Stimulated activated CD8-positive, alpha-beta memory T cell treated with anti-CD3 and anti-CD28 coated beads, Interleukin-4, amount 100 ng/mL, for 1 hour (primary cell): ENCODE measurements at places on chromosomes 2 and 18.

DNA sequence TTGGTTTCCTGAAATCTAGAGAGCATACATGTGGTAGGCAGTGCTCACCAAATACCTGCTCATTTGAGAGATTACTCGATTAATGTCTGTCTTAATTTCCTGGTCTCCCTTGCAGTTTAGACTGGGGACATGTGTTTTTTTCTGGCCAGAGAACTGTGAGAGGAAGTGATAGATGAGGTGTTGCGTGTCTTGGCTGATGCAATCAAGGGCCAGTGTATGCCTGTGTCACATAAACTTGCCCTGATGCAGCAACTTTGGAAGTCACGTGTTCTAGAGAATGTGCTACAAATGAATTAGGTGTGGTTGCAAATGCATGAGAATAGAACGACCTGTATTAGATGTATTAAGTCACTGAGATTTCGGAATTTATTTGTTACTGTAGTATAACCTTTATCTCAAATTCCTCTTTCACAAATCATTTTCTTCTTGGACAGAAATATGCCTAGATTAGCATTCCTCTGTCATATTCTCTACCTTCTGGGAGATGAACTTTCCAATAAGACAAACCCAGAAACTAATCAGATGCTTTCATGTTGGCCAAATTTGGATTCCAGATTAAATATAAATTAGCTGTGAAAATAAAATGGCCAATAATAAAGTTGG is 9.9 kb upstream of the IL1A start:
- DNase-seq, result no peak

DNA sequence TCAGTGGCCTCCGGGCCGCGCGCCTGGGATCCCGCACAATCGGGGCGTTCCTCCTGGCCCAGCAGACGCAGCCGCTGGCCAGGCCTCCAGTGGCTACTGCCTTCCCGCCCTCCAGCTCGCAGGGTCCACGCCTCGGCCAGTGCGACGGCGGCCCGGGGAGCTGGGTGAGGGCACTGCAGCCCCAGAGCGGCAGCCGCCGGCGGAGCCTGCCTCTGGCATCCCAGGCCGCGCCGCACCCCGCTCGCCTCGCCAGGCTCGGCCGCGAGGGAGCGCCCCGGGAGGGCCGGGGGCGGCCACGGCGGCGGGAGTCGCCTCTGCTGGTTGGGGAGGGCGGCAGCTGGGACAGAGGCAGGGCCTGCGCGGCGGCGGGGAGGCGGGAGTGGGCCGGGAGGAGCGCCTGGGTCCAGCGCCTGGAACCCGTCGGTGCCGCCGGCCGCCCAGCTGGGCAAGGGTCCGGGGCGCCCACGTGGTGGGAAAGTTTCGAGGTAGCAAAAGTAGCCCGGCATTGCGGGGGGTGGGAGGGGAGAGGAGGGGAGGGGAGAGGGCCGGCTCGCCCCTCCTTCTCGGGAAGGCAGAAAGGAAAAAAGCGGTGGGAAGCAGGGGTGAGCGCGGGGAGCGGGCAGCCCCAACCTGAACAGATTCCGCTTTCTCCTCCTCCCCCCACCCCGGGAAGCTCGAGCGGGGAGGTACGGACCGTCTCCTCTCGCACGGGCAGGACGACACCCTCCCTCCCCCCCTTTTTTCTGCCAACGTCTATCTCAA is 1.5 kb upstream of the INHBB start:
- no peak for DNase-seq

GRCh38 chr2:38557217-38557616 is 45.5 kb downstream of the HNRNPLL start:
- DNase-seq, result no peak

- DNase-seq, result no peak
These were observed 243.8 kb downstream of the TSN start for GRCh38 chr2:121999264-121999663.

DNA sequence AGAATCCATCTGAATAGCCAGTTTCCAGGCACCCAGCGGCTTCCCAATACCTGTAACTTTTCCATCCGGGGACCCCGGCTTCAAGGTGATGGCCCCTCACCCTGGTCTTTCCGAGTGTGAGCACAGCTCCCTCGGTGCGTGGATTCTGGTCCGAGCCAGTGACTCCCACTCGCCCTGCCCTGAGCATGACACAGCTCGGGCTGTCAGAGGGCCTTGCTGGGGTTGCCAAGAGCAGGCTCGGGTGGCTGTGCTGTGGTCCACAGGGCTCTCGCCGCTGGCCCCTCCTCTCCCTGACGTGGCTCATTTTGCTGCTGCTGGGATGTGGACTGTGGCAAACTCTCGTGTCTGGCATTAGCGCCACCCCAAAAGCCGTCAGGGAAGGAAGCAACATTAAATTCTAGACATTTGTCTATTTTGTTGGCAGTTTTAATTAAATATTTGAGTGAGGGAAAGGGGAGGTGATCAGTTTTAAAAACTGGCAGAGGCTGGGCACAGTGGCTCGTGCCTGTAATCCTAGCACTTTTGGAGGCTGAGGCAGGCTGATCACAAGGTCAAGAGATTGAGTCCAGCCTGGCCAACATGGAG is 5.6 kb upstream of the ESPNL start:
- no peak for DNase-seq

GRCh38 chr2:118861242-118861641 is 13.8 kb upstream of the EN1 start:
- DNase-seq, result no peak

DNA sequence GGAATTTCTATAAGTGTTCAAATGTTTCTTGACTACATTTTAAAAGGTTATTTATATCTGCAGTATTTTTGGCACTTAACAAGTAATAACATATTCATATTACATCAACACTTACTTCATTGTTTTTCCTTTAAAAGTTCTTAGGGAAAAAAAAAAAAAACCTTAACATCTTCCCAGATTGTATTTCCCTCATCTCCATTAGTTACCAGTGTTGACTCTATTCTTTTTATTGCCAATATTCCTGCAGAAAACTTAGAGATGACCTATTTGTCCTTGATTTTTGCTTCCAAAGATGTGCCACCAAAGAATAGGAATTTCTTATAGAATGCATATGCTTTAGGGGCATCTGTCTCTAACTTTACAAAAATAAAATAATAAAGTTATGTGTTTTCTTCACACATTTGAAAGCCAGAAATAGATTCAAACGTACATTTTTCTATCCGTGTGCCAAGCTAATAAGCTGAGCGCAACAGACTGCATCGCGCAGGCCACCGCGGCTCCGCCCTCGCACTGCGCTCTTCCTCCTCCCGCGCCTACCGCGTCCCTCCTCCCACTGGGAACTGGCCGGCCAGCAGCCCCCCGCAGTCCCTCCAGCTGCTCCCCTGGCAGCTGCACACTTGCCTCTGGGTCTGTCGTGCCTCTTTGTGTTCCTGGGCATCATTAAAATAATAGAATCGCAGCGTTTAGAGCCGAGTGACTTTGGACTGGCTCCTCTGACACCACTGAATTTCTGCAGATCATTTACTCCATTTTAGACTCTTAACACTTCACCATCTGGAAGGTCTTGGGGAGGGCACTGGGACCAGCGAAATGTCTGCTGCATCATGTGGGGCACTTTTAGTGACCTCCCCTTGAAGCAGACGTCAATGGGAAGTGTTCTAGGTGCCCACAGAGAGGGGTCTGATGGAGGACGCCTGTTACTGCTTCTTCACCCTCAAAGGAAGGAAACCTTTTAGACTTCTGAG is 21.2 kb upstream of the NAB1 start:
- no peak for DNase-seq

DNA sequence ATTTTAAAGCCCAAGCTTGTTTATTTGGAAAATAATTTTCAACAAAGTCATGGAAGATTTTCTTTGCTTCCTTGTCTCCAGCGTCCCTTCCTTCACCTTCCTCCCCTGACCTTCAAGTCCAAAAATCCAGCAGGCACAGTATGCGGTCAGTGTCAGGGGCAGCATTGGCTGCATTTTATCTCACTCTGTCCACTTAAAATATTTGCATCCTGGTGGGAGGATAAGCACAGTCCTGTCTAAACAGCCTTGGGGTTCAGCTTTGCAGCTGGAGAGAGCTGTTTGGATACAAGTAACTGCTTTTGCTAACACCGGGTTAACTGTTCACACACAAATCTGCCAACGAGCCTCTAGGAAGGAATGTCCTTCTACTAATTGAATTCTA is 318.1 kb downstream of the PDE11A start:
- DNase-seq, result no peak

GRCh38 chr2:167939514-167940345 is 307.7 kb downstream of the STK39 start:
- DNase-seq, result no peak

DNA sequence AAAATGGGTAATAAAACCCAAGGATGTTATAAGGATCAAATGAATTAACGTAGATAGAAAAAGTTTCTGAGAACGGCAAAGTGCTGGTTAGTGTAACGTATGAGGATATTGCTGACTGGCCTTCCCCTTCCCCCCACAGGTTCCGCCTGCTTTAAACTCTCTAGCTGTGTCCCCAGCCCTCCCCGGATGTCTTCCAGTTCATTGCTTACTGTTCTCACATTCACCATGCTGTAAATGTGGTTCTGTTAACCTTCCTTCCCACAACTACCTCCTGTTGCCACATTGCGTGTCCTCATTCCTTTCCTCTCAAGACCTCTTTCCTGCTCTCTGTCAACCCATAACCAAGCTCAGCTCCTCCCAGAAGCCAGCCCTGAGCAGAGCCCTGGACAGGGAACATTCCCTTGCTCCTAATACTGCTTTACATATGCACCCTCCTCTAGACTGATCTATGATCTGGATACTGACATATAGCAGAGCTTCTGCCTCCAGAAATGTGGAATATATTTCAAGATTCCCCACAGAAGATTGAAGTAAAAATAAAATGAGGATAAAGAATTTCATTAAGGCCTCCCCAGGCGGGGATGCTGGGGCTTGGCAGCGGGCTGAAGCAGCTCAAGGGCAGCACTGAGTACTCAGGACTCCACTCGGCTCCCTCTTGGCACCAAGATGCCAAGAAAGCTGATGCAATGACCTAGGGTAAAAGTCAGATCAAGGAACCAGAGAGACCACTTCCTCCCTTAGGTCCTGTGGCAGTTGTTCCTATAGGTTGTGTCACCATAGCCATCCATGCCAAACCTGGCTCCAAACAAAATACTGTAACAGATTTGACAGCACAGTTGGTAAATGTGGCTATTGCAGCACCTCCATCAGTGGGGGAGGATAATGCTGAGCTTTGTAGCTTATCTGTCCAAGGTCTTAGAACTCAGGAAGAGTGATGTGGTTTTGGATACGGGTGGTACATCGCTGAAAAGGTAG is 136.4 kb upstream of the PIK3C3 start:
- DNase-seq, result no peak

- no peak for DNase-seq
These were observed 75.7 kb downstream of the AOX1 start for GRCh38 chr2:200661477-200661876.

DNA sequence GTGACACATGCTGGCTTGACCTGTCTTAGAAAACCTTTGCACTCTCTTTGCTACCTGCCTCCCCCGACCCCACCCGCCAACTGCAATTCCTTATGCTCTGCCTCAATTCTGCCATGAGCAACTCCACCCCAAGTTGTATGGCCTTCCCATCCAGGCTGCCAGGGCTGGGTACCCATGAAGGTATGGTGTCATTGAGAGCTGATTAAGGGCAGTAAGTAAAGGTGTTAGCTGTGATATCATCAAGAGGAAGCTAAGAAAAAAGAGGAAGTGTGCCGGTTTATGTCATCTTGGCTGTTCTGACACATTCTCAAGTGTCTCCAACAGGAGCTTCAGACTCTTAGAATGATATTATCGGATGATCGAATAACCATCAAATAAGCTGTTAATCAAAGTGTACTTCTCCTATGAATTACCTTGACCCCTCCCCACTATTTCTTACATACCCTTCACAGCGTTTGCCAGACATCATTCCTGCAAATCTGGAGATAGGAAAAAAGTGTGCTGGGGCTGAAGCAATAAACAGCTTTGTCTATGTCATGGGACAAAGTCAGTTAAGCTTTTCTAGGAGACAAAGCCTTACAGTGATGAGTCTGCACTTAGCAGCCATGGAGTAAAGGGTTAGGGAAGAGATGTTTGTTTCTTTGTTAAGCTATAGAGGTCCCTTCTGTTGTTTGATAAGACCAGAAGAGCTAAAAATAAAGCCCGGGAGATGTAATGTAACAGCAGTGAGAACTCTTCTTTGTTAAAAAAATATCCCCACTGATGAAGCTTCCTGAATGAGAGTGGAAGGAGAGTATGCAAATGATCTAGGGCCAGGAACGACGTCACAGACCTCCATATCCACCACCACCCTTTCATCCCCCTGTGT is 40.4 kb upstream of the SMAD2 start:
- DNase-seq, result no peak

- no peak for DNase-seq
These were observed 150.3 kb downstream of the TFCP2L1 start for GRCh38 chr2:121134728-121135127.

DNA sequence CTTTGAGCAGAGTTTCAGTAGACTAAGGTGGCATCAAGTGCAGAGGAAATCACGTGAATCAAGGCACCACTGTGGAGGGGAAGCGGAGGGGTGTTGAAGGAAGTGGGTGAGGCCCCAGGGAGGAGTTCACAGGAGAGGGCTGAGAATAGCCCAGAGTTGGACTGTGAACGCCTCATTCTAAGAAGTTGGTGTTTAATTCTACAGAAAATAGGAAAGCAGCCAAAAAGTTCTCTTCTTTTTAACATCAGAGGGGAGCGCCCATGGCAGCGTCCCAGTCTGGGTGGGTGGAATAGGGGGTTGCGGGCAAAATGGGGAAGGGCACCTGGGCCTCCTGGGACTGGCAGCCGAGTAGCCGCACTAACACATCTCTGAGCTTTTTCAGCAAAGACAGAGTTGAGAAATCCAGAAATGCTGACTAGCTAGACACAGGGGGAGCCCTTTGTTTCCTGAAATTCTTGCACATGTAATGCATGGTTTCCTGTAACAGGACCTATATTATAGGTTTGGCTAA is 97.0 kb downstream of the NEB start:
- DNase-seq, result peak; percentile 22

DNA sequence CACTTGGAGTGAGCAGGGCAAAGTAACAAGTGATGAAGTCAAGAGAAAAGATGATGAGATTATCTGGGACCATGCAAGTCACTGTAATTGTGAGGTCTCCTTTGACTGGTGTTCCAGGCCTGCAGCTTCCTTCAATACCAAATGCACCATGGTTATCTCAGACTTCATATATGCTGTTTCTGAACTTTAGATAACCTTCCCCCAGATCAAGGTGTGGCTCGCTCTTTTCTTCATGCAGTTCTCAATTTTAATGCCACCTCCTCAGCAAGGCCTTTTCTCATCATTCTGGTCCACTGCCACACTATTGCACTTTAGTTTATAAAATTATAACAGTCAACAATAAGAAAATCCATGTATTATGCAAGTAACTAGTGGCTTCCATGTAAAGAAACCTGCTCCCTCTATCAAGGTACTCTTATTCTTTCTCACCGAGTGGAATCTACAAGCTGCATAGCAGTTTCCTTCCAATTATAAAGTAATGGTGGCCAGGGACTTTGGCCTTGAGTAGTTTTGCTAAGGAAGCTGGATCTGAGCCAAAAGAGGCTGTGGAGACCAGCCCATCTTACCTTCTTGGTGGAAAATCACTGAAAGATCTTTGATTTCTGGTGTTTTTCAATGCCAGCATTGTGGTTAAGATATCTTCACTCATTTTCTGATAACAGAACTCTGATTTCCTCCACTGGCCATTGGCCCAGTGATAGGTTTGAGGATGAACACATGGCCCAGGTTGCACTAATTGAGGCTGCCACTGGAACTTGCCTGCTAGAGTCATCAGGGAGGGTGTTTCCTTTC is 113.6 kb downstream of the KCNE4 start:
- no peak for DNase-seq
